AG04449 (cell line): ENCODE measurements at places on chromosomes 7 and 10.

DNA sequence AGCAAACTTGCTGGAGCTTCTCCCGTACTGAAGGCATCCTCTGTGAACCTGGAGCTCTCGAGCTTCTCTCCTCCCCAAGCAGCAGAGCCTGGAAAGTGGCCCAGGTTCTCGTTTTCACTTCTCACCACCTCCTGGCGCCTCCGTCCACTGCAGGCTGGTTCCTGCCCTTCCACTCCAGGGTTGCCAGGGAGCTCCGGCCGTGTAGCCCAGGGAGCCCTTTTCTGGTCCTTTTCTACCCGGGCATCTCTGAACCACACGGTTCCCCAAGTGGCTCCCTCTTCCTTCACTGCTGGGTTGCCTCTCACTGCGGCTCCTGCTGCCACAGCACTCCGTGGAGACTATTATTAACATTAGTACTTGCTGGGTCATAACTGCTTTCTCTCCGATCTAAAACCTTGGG is 208.6 kb upstream of the PPP2R2D start:
- no peak for DNase-seq

DNA sequence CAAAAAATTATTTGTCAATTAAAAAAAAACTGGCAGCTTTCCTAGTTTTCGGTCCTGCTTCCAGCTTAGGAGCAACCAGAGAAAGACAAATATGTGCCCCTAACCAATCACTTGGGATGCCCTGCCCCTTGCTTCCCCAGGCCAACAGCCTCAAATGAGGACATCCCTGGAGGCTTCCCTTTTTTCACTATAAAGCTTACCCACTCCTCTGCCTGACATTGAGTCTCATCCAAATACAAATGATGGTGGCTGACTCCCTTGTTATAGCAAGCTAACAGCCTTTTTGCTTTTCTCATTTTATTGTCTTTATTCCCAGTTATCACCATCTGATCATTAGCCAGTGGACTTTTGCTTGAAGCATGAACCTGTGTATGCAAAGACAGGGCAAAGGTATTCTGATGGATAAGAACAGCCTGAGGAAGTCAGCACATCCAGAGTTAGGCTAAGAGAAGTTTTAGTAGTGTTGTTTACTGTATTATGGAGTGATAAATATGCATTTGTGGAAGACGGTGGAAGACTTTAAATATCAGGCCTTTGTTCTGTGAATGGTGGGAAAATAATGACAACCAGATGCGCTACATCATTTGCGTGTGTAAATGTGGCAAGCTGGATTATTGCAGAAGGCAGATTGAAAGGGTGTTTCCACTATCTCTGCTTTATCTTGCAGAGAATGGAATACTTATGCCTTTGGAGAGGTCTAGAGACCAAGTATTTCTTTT is 1.7 kb upstream of the CCM2 start:
- no peak for DNase-seq

DNA sequence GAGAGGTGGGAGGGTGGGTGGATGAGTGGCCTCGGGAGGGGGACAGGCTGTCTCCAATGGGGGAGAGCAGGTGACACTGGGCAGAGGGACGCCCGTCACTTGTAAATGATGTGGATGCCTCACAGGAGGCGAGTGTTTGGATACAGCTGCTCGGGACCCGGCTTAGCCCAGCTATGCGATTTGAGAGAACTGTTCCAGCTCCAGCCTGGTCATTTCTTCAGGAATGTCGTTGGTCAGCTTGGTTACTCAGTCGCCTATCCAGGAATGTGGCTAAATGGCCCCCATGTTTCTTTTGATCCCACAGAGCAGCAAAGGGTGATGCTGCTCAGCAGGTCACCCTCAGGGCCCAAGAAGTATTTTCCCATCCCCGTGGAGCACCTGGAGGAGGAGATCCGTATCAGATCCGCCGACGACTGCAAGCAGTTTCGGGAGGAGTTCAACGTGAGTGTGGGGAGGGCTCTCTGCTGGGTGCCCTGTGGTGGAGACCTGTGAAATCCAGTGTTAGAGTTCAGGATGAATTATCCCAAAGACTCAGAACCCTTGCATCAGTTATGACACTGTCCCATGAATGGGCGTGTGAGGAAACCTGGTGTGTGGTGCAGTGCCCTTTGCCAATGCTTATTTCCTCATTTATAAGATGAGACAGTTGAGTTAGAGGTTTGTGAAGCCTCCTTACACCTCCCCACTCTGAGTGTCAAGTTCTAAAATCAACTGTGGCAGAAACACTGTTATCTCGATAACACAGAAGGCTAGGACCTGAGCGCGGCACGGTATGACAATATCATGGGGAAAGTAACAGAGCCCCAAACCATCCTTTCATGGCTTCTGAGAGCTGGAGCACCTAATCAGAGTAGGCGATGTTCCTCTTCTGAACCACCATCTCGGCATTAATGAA is 76.8 kb downstream of the MKI67 start:
- no peak for DNase-seq

DNA sequence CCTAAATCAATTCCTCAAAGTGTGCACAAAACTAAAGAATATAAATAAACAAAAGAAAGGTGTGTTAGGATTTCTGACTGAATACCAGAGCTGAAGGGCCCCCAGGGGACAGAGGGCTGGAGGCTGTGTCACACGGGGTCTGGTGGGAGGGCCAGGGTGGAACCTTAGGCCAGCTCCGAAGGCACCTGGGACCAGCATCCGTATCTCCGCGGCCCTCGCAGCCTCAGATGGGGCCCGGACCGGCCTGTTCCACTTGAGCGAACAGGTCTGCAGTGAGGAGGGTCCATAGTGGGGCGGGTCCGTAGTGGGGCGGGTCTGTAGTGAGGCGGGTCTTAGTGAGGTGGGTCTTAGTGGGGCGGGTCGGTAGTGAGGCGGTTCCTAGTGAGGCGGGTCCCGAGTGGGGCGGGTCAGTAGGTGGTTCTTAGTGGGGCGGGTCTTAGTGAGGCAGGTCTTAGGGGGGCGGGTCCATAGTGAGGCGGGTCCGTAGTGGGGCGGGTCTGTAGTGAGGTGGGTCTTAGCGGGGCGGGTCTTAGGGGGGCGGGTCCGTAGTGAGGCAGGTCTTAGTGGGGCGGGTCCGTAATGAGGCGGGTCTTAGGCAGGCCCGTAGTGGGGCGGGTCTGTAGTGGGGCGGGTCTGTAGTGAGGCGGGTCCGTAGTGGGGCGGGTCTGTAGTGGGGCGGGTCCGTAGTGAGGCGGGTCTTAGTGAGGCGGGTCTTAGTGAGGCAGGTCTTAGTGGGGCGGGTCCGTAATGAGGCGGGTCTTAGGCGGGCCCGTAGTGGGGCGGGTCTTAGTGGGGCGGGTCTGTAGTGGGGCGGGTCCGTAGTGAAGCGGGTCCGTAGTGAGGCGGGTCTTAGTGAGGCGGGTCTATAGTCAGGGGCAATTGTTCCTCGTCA is 15.1 kb downstream of the GPR146 start:
- no peak for DNase-seq

- DNase-seq, result peak; percentile 72
These were observed 88.8 kb downstream of the GSAP start for GRCh38 chr7:77327067-77327931.

GRCh38 chr7:150999497-151000230 is 8.8 kb downstream of the NOS3 start:
- DNase-seq, result no peak

DNA sequence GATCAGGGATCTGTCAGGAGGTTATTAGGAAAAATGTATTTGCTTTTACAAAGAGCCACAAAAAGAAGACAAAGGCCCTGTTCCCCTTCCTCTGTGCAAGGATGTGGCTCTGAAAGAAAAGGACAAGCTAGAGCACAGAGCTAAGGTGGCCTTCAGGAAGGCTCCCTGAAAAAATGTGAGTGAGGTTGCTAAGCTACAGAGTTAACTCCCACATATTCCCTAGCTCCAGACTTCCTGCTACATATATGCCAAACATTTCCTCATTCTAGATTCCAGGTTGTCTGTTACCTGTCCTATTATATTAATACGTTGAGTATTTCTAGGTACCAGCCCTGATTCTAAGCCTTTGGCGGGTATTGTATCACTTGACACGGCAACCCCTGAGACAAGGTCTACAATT is 369.0 kb downstream of the PARD3 start:
- DNase-seq, result no peak

DNA sequence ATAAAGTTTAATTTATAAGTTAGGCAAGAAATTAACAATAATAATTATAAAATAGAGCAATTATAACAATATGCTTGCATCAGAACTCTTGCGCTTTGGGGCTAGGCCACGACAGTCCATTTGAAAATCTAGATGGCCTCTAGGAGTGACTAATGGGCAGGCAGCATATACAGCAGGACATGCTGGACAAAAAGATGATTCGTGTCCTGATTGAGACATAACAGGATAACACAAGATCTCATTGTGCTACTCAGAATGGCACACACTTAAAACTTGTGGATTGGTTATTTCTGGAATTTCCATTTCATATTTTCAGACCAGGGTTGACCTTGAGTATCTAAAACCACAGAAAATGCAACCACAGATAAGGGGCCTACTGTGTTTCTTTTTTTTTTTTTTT is 27.5 kb downstream of the CTNNA3 start:
- DNase-seq, result no peak

GRCh38 chr10:32386623-32387260 is 39.8 kb upstream of the EPC1 start:
- DNase-seq, result no peak

GRCh38 chr10:77682393-77683087 is 44.9 kb upstream of the KCNMA1 start:
- DNase-seq, result no peak

DNA sequence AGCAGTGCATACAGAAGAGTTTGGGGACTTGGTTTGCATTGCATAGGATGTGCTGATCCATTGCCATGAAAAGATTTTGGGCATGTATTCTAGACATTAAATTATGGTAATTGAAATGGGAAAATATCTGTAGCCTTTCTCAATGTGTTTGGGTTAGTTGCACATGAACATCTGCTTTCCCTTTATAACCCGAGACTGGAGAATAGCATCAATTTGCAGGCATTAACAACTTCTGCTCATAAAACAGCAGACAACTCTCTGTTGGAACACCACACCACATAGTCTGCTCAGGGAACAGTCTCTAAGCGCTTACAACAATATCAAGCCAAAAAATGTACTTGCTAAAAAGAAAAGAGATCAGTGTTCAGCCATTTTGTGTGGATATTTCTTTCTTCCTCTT is 1391.1 kb upstream of the LRRTM3 start:
- no peak for DNase-seq

- DNase-seq, result no peak
These were observed 14.0 kb upstream of the AKR1E2 start for GRCh38 chr10:4812046-4812445.

DNA sequence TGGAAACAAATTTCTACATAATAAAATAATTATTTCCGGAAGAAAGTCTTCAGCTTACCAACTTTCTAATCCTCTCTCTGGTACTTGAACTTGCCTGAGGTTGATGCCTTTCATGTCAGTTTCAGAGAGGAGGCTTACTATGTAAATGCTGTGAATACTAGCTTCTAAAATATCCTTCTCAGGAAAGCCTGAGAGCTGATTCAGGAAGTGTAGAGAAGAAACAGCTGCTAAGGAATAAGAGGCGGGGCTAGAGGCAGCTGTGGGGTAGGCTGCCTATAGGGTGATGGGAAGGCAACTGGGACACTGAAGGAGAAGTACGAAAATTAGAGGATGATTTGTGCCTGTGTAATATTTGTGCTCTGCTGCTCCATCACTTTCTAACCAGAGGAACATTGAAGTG is 69.3 kb downstream of the AVL9 start:
- DNase-seq, result no peak

DNA sequence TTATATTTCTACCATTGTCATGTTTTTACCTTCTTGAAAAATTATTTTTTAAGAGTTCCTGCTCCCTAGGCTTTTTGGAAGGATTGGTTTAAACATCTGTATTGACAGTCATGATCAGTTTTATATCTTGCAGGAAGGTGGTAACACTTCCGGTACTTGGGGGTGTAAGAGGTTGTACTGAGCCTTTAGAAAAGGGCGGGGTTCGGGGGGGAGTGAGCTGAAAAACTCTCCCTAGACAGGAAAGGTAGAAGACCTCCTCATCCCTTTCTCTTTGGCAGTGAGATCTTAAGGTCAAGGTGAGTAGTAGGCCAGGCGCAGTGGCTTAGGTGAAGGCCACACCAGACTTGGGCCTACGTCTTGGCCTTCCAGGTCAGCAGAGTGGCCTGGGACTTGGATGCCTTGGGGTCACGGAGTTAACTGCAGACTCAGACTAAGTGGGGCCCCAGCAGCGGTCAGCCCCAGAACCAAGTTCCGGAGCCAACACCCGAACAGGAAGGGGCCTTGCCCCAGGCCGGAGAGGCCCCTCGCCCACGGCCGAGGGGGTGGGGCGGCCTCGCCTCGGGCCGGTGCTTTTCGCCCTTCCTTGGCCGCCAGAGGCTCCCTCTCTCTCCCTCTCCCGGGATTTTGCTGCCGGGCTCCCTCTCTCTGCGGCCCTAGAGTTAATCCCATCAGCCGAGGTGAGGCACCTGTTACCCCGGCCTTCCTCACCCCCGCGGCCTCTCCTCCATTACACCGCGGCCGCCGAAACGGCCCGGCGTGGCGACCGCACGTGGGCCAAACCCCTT is at the start of gene PPP1R9A:
Gene PPP1R9A, plus strand, starts transcription at position 569 of the 785 bp plus-strand sequence. CDS start 2,520 bp downstream, outside the sequence.
- DNase-seq, result no peak

DNA sequence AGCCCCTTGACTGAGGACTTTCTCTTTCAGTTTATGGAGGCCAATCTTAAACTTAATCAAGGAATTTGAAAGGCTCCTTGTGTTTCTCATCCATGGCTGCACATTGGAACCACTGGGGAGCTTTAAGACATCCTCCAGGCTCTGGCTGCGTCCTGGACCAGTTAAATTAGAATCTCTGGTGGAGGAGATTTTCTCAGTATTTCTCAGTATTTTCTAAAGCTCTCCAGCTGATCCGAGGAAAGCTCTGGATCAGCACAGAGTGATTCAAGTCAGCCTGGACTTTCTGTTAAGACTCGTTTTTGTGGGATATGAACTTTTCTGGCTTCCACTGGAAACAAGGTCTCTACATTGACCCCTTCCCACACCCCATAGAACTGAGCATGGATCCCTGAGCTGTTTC is 249.8 kb downstream of the STK31 start:
- no peak for DNase-seq
